ENCODE measurements at places on chromosomes 7 and 10.

GRCh38 chr10:110042891-110043290 lies 35.1 kb downstream of the ADD3 start:
- no peak for DNase-seq

DNA sequence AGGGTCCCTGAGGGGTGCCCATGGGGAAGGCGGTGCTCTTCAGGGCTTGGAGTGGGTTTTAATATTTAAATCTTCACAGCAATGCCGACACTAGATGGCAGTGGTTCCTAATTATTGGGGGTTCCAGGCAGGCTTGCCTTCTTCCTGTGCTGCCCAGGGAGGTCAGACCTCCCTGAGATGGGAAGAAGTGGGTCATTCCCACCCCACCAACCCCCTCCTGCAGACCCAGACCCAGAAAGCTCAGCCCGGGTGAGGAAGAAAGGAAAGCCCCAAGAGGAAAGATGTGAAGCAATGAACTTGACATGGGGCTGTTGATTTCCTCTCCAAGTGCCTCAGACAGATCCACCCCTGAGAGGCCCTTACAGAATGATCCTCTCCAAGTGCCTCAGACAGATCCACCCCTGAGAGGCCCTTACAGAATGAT lies 85.1 kb upstream of the LANCL2 start:
- DNase-seq: peak; percentile 50

DNA sequence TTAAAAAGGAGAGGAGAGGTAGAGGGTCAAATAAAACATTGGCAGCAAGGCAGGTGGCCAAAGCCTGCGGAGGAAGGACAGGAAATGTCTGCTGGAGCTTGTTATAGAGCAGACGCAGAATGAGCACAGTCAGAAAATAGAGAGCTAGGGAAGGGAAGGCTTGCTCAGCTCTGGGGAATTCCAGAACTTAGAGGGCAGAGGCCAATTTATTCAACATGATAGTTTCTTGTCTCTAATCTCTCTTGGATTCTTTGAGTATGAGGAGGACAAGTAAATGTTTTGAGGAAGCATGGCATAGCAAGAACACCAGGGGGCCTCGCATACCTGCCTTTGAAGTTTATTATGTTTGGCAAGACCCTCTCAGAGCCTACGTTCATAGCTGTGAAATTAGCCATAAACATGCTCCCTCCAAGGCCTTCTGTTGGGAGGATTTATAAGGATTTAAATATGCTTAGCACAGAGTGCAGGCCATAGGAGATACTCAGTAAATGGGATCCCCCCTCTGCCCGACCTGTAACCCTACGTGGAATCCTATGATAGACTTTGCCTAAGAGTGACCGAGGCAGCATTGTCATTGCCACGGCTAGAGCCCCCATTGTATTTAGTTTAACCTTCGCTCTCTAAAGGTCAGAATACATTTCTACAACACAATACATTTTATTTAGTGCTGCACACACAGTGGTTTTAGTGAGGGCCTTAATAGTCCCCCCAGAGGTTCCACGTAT lies 293.9 kb downstream of the CCDC3 start:
- DNase-seq: no peak

- no peak for DNase-seq
Observed at GRCh38 chr7:346116-346898, 56.3 kb downstream of the FOXL3 start.

- no peak for DNase-seq
Observed at GRCh38 chr7:6181136-6181535, 91.3 kb downstream of the CYTH3 start.

- no peak for DNase-seq
Observed at GRCh38 chr7:37494926-37495325, 46.3 kb upstream of the ELMO1 start.

DNA sequence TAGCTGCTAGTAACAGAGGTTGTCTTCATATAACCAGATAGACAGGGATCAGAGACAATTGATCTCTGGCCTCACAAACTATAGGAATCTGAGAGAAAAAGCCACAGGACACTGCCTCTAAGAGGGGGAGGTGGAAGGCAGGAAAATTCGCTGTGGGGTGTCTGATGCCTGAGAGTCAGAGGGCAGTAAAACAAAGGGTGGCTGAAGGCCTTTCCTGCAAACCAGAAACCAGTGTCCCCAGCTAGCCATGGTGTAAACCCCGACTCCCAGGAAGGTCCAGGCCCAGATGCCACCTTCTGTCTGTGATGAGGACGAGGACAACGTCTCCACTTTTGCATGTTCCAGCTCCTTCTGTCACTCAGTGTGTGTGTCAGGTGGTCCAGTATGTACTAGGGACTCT lies 215.1 kb downstream of the ADARB2 start:
- DNase-seq: no peak

DNA sequence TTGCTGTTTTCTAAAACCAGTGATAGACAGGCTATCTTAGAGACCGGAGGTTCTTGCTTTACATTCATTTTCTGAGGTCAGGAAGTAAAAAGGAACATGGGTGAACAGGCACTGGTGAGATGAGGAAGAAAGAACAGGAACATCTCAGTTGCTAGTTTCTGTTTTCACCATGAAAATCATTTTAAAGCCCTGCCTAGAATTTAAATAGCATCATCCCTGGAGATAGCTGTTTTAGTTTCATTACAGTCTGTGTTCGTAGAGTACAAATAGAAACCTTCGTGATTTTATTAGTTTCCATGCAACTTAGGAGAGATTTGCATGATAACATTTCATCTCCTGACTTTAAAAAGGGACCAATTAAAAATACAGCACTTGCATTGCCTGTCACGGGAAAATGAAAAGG lies 14.7 kb downstream of the KCNMA1 start:
- no peak for DNase-seq

DNA sequence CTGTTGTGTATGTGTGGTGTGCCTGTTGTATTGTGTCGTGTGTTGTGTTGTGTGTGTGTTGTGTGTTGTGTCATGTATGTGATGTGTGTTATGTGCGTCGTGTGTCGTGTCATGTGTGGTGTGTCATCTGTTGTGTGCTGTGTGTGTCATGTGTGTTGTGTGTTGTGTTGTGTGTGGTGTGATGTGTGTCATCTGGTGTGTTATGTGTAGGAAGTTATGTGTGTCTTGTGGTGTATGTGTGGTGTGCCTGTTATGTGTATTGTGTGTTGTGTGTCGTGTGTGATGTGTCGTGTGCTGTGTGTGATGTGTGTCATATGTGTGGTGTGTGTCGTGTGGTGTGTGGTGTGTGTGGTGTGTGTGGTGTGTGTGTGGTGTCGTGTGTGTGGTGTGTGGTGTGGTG lies 145.2 kb downstream of the DNAJB6 start:
- DNase-seq: no peak

DNA sequence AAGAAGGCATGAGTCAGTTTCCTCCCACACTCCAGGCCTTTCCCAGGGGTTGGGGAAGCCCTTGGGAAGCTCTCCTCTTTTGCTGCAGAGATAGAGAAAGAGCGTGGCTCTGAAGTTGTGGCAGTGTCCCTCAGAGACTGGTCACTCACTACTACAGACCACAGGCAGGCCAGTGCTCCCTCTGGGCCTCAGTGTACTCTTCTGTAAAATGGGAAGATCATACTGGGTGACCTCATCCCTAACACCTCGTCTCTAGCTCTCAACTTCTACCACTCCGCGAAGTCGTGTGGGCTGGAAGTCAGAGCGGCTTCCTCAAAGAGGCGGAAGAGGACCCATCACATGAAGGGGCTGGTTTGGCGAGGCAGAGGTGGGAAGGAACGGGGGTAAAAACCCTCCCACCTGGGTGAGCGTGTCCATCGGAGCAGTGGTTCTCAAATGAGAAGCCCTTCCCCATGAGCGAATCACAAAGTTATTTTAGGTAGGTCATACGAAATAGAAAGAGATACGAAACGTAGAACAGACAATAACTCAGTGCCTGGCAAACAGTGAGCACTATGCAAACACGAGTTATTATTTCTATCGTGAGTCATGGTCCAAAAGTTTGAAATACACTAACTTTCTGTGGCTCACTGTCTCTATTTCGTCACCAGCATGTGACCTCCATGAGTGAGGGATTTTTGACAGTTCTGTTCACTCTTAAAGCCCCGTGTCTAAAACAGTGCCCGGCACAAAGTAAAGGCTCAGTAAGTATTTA lies 32.7 kb downstream of the PRKAG2 start:
- no peak for DNase-seq

DNA sequence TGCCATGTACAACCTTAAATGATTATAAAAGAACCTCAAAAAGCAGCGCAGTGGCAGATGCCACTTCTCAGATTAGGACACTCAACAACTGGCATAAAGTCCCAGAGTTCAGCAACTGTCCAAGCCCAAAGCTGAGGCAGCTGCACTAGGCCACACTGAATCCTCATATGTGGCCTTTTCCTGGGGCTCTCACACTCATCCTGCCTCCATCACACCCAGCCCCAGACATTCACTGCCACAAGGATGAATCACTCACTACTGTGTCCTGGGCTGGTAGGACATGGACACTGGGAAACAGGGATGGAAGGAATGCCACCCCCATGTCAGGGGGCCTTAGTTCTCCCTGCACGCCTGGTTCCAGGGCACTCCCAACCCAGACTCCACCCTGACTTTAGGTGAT lies 547.7 kb downstream of the TNS3 start:
- no peak for DNase-seq

GRCh38 chr7:1298931-1299885 lies 66.5 kb downstream of the UNCX start:
- no peak for DNase-seq

GRCh38 chr7:107592361-107593024 lies 12.4 kb downstream of the BCAP29 start:
- no peak for DNase-seq

DNA sequence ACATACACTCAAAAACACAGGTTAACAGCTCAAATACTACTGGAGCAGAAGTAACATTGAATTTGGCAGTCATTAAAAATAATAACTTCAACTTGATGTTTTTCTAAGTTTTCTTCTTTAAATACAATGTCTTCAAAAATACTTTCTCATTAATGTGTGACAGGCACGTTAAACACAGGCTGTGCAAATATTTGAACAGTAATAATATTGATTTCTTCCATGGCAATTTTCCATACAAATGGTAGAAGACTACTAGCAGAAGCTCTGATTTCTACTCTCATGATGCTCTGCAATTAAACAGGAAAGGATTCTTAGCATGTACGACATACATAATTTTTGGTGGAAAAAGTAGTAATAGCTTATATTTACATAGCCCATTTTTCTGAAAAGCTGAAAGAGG lies 47.4 kb downstream of the NRP1 start:
- DNase-seq: no peak

- DNase-seq: no peak
Observed at GRCh38 chr10:58747687-58748086, 235.0 kb downstream of the BICC1 start.

GRCh38 chr10:5764422-5765297 lies 48.6 kb downstream of the GDI2 start:
- DNase-seq: no peak

DNA sequence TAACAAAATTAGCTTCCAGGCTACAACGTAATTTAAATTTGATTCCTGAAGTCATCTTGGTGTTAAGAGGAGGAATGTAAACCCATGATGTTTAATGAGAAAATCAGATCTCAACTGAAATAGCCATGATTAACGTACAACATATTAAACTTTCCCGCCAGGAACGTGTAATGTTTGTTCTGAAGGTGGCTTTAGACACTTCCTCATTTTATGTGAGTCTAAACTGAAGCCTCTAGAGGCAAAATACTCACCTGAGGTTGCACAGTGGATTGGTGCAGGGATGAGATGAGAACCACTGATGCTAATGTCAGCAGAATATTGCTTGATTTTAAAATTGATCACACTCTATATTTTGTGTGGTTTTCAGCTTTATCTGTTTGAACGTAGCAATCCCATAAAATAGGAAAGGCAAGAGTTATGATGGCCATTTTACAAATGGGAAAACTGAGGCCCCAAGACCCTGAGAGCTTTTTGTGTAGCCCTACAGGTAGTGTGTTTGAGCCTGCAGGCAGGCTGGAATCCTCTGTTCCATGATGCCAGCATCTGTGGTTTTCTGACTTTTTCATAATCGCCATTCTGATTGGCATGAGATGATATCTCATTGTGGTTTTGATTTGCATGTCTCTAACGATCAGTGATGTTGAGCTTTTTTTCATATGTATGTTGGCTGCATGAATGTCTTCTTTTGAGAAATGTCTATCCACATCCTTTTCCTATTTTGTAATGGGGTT lies 243.7 kb upstream of the BMPER start:
- no peak for DNase-seq

DNA sequence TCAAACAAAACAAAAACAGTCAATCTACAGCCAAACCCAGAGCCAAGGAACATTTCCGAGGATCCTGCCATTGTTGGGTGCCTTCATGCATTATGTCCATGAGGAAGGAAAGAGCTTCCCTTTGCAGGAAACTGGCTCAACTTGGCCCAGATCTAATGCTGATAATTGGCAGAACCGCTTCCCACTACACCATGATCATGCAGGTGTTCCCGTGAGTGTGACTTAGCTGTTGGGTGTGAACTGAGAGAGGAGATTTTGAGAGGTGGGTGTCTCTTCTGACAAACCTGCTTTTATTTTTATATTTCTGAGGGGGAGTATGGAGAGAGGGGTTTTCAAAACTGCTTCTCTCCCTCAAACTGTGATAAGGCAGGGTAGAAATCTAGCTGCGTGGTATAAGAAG lies 14.6 kb downstream of the SAP25 start:
- DNase-seq: no peak

GRCh38 chr7:4073750-4074149 lies 608.3 kb upstream of the FOXK1 start:
- no peak for DNase-seq

GRCh38 chr7:151133986-151134742 lies 33.3 kb downstream of the GBX1 start:
- DNase-seq: no peak

DNA sequence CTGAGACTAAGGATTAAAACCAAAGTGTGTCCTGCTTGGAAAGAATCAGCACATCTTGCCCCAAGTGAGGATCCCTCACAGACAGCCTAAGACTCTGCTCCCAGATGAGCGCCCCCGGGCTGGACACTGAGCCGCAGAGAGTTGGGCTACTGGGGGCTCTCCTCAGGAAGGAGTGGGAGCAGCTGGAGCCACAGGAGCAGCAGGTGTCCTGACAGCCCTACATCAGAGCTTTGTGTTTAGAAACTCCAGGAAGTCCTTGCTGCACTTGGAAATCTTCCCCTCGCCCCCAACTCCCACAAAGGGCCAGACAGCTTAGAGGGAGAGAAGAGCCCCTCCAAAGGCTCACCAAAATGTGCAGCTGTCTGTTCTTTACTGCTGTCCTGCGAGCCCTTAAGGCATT lies 172.2 kb downstream of the HERPUD2 start:
- DNase-seq: no peak

DNA sequence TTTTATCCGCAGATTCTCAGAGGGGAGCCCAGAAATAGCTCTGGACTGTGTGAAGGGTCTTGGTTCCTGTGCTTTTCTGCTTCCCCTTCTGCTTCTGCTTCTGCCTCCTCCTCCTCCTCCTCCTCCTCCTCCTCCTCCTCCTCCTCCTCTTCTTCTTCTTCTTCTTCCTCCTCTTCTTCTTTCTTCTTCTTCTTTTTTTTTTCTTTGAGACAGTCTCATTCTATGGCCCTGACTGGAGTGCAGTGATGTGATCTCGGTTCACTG lies 11.6 kb downstream of the PDZD7 start:
- DNase-seq: no peak

DNA sequence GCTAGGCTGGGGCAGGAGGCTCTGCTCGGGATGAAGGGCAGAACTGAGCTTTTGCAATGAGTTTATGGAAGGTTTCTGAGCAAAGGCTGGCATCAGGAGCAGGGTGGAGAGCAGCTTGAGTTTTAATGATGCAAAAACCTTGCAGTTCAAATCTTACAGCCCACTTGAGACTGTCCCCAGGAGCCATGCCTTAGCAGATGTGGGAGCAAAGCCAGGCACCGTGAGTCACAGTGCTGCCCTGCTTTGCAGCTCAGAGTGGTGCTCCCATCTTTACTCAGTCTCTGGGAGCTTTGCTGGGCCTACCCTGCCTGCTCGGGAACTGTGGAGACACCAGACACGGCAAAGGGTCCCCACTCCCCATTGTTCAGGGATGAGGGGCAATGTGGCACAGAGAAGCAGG lies 122.4 kb upstream of the NPS start:
- DNase-seq: no peak

Data from T-helper 9 cell (primary cell).